ENCODE measurements at places on chromosomes 4 and X.

DNA sequence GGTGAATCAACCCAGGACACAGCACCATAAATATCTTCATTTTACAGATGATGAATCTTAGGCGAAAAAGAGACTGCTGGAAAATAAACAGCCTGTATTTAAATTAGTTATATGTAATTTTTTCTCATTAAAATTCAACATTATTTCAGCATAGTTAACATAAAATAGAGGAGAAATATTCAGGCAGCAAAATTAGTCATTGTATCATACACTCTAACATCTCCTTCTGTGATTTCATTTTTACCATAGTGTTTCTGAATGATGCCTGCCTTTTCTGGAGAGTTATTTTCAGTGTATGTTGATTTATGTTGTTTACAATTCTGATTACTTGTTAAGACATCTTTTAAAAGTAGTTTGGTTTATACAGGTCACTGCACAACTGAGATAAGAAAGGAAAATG is 82.3 kb upstream of the KCNIP4 start:
- DNase-seq, result no peak

GRCh38 chr4:61648264-61648663 is 448.1 kb downstream of the ADGRL3 start:
- DNase-seq, result no peak

DNA sequence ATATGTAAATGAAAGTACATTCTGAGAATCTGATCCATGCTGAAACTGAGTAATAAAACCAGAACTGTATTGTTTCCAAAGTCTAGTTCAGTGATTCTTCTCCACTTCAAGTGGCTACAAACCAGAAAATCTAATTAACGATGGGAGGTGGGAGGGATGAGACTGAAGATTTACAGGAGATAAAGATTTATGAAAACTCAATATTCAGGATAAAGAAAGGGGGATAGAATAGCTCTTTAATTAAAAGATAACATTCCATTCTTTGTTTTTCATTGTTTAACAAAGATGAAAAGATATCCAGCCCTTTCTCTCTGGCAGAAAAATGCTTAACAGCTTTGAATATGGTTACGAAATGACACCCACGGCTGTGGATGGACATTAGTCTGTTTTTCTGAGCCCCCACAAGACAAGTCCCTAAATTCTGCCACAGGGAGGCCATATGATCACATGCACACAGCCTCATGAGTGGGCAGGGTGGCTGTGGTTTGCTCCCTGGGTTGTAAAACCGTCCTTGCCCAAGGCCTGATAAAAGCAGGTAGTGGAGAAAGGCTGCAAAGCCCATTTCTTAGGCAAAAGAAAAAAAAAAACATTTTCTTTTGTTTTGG is 36.4 kb downstream of the TMEM150C start:
- no peak for DNase-seq

- DNase-seq, result no peak
Observed at GRCh38 chr4:37431417-37431743, 186.8 kb downstream of the NWD2 start.

GRCh38 chr4:44983083-44983482 is 256.7 kb upstream of the GNPDA2 start:
- no peak for DNase-seq
